ENCODE measurements at places on chromosomes 6 and 20.

DNA sequence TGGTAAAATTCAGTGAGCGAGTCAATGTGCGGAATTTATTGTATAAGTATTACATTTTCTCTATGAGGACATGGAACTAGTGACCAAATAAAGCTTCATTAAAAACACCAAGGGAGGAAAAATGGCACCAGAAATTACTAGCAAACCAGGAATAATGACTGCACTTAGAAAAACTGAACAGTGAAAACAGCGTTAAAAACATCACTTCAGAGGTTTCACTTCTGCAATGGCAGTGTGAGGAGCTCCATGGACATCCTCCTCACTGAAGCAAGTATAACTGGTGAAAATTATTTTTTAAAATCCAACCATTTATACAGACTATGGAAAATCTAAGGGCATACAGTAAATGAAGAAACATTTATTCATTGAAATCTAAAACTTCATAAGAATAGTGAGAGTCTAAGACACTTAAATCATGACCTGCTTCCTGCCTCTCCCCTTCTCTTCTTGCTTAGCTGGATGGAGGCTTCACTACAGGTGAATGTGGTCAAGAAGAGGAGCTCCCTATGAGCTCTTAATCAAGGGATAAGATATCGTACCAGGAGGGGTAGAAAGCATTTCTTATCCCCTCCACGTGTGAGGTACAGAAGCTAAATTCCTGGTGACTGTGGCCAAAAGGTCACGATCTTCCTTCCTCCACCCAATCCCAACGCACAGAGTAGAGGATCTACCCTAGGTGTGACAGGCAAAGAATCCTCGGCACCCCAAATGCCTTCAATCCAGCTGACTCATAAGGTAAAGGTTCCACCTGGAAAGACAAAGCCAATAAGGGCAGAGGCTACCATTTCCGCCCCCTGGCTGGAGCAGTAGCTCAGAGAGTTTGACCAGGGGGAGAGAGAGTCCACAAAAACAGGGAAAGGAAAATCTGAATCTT lies 12.3 kb upstream of the ASF1A start:
- no peak for DNase-seq

DNA sequence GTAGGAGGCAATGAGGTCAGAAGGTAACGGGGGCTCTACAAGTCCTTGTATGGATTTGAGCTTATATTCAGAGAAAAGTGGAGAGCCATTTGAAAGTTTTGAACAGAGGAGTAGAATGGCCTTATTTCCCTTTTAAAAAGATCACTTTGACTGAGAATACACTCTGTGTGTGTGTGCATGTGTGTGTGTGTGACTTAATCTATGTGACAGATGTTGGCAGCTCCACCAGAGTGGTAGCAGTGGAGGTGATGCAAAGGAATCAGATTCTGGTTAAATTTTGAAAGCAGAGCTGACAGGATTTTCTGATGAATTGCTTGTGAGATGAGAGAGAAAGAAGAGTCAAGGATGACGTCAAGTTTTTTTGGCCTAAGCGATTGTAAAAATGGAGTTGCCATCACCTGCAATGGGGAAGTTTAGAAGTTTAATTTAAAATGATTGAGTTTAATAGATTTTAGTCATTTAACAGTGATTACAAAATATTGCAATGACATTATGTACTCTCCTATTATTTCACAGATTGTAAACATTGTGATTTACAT lies 172.2 kb upstream of the HEY2 start:
- DNase-seq, result no peak

- no peak for DNase-seq
Measured at GRCh38 chr6:157224178-157224950, 99.0 kb downstream of the TMEM242 start.

DNA sequence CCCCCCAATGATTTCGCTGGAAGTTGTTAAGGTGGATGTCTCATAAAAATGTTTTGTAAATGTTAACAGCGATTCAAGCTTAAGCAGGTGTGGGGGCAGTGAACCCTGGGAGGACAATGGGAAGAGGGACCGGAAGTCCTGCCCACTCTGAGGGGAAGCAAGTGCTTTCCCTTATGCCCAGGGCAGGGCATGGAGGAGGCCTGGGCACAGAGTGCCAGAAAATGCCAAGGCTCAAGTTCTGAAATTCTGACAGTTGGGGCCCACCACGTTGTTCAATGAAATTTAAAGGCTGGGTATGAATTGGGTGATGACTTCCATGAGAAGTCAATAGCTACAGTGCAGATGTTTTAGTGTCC lies 132.7 kb upstream of the SALL4 start:
- no peak for DNase-seq

GRCh38 chr6:130482645-130483390 lies 117.0 kb downstream of the TMEM200A start:
- no peak for DNase-seq

DNA sequence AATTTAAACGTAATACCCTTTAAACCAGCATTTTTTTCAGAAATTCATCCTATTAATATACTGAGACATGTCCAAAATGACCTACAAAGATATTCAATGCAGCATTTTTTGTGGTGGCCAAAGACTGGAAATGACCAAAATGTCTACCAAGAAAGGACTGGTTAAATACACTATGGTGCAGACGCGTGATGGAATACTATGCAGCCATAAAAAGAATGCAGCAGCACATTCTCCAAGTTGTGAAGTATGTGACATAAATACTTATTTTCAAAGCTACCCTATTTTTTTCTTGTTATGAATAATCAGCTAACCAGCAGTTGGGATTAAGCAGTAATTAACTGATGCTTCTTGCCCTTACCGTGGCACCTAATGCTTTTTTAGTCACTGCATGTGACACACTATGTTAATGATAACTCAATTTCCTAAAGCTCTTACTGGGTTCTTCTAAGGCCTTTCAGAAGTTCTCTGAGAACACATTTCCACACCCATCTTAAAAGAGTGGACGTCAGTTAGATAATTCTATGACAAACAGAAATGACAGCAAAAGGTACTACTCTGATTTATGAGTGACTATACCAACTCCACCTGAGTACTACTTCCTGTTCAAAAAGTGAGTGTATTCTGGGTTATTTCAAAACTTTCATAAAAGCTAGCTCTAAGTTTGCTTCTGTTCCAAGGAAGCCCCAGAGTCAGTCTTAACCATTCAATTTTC lies 24.9 kb downstream of the TTI1 start:
- DNase-seq, result no peak

- DNase-seq, result no peak
Measured at GRCh38 chr6:3309391-3310050, 50.8 kb downstream of the PSMG4 start.

Data from SK-N-SH (cell line).